NCI-H2029 treated with DMSO at 0.1 percent for 48 hours (cell line): ENCODE measurements at places on chromosomes 2 and 18.

DNA sequence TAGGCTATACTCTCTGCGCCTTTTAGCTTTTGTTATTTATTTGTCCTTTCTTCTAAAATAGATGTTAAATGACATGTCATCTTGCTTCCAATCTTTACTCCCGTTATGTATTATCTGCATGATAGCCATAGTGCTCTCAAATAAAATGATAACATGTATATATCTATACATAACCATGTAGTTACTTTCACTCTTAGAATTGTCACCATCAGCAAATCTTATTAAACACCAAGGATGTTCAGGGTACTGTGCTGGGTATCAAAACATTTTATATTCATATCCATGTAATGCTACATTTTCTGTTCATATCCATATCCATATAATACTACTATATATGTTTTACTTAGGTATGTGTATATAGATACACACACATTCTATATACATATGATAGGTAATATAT, 176.4 kb upstream of the CHST9 start:
- DNase-seq = no peak

DNA sequence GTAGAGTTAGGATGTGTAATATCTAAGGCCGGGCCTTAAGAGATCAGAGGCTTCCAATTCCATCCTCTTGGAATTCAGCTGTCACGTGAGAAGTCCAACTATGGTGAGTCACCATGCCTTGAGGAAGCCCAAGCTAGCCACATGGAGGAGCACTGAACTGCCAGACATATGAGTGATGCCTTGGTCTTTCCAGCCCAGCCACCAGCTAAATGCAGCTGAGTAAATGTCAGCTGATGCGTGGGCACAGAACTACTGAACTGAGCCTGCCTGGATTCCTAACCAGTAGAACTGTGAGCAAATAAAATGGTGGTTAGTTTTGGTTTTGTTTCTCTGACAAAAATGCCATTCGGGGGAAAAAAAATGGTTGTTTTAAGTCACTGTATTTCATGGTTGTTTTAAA, 153.7 kb upstream of the SERTAD2 start:
- no peak for DNase-seq

DNA sequence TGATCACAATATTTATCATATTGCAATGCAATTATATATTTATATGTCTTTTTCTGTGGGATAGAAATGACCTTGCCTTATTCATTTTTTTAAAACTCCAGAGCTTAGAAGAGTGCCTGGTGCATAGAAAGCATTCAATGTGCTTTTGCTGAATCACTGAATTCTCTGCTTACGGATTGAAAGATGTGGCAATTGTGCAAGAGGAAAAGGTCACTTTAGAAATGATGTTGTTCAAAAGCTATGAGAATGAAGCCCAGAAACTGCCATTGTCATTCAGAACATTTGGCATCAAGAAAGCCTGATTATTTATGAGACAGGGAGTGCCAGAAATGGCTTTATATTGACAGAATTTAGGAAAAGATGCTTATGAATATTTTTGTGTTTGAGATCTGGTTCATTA, 678.6 kb upstream of the CDH2 start:
- no peak for DNase-seq

DNA sequence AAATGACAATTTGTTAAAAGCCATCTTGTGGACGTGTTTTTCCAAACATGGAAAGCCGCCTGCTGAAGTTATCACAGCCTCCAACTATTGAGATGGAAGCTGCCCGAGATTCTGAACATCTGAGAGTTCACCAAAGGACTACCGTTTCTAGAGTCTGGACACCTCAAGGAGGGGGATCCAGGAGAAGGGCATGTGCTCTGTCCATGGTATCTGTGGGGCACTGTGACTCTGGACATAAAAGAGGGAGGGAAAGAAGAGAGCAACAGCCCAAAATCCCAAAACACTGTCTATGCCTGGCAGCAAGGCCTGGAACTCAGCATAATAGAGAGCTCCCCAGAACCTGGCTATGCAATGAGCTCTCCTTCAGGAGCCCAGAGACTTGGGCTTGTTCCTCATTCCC, 319.9 kb downstream of the EN1 start:
- DNase-seq = no peak

DNA sequence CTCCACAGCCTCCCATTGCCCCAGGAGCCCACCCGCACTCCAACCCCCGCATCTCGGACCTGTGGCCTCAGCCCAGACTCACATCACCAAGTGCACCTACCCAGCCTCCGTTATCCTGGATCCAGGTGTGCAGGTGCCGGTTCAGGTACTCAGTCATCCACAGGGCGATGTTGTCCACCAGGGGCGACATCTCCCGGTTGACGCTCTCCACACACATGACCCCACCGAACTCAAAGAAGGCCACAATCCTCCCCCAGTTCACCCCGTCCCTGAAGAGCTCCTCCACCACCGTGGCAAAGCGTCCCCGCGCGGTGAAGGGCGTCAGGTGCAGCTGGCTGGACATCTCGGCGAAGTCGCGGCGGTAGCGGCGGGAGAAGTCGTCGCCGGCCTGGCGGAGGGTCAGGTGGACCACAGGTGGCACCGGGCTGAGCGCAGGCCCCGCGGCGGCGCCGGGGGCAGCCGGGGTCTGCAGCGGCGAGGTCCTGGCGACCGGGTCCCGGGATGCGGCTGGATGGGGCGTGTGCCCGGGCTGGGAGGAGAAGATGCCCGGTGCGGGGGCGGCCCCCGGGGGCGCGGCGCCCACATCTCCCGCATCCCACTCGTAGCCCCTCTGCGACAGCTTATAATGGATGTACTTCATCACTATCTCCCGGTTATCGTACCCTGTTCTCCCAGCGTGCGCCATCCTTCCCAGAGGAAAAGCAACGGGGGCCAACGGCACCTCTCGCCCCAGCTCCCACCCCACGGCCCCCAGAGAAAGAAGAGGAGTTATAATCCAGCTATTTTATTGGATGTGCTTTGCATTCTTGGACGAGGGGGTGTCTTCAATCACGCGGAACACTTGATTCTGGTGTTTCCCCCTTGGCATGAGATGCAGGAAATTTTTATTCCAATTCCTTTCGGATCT, 1.3 kb downstream of the BCL2 start:
- peak; percentile 27 for DNase-seq

- no peak for DNase-seq
Observed at GRCh38 chr2:67851016-67851415, 211.8 kb downstream of the C1D start.

- no peak for DNase-seq
Observed at GRCh38 chr2:17148407-17149145, 369.7 kb downstream of the RAD51AP2 start.

- DNase-seq = no peak
Observed at GRCh38 chr2:72722492-72723070, 103.3 kb downstream of the EXOC6B start.

GRCh38 chr2:106094131-106094841, 99.8 kb downstream of the UXS1 start:
- no peak for DNase-seq

GRCh38 chr2:950080-950966, at the start of gene SNTG2:
Gene SNTG2, plus strand, starts transcription at chr2:950849. Its CDS starts 148 bp downstream, at chr2:950997.
- no peak for DNase-seq
